ENCODE measurements at places on chromosomes 1 and 21.
A peak's percentile ranks its signal among the peaks of the same experiment; 100 is the strongest.

GRCh38 chr1:22163137-22163536, 20.2 kb upstream of the WNT4 start:
- no peak for DNase-seq

DNA sequence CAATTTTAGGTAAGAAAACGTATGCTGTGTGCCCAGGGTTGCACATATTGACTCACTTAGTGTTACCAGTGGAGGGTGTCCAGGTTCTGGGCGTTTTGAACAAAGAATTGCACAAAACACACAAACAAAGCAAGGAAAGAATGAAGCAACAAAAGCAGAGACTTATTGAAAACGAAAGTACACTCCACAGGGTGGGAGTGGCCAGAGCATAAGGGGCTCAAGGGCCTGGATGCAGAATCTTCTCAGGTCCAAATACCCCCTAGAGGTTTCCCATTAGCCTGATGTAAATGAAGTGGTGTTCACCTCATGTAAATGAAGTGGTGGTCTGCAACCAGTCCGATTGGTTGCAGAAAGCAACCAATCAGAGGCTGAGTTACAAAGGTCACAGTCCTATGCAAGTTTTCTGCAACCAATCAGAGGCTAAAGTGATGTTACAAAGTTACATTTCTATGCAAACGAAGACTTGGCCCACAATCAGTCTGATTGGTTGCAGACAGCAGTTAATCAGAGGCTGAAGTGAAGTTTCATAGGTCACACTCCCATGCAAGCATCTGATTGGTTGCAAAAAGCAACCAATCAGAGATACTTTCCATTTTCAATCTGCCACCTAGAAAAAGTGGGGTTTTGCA, 228.3 kb downstream of the ST6GALNAC3 start:
- DNase-seq = no peak

DNA sequence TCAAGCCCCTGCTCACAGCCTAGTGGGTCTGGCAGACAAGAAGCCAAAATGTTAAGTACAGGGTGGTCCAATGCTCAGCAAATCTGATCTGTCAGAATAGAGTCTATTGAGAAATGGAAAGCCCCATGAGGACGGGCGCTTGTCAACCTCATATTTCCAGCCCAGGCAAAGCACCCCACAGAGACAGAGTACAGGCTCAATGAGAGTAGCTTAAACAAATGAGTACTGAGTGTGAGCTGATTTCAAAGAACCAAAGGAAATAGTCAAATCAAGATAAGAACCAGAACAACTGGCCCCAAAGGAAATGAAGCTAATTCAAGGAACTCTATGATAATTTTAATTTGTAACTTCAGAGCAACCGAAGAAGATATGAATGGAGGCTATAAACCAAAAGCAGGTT, 44.6 kb upstream of the SLC30A1 start:
- DNase-seq = no peak

DNA sequence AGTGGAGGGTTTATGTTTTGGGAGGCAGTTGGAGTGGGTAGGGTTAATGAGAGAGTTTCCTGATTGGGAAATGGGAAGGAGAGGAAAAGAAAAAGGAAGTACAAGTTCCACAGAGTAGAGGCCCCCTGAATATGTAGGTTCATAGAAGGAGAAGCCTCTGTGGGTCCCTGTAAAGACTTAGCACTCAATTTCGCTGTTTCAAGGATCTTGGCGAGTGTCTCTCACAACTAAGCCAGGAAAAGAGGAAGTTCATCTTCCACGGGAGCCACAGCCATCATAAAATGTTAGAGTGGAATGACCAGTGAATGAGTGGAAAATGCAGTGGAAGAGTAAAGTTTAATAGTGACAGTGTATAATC, 17.4 kb upstream of the DPYD start:
- no peak for DNase-seq

DNA sequence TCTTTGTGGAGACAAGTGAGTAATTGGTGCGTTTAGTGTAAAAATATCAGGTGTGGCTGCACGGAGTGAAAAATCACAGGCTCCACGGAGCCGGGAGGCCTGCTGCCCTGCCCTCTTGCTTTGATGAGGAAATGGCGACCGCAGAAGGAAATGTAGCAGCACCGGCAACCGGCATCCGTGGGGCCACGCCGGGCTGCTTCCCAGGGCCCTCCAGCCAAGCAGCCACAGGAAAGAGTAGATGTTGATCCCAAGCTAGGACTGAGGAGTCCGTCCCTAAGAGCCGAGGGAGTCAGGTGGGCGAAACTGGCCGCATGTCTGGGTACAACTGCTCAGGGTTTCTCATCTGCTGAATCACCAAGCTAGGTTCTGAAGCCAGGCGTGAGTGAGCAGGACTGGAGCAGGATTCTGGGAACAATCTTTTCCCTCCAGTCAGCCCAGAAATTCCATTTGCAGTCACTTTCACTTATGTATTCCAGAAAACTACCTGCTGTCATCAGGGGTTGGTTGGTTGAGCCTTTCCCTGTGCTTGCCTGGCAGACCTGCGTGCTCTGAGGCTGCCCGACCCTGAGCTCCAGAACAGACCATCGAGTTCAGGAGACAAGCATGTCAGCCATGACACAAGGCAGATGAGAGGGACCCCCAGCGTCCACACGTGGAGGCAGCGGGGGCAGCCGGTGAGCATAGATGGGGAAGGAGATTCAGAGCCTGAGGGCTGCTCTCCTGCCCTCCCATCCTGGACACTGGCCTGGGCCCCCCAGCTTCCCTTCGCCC, 5.8 kb upstream of the ITGB2 start:
- DNase-seq = no peak

GRCh38 chr1:89855413-89856123, 34.7 kb downstream of the LRRC8D start:
- no peak for DNase-seq

DNA sequence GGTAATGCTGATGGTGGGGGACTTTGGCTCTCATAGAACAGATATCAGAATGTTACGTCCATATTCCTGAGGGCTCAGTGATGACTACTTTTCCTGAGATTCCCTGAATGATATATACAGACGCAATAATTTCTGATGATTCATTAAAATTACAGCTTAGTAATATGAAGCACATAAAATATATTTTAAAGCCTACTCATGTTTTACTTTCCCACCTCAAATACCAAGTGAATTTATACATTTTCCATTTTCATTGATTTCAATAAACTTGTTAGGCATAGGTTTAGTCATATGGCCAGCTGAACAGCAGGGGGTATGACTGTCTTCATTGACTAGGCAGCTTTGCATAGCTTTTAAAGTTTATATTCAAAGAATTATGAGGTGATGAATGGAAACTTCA, 26.2 kb upstream of the PDC start:
- DNase-seq = no peak

GRCh38 chr1:22815421-22816066, 104.9 kb downstream of the EPHB2 start:
- peak; percentile 44 for DNase-seq

- DNase-seq = no peak
These were observed 16.8 kb downstream of the RRP1 start for GRCh38 chr21:43806017-43806710.

DNA sequence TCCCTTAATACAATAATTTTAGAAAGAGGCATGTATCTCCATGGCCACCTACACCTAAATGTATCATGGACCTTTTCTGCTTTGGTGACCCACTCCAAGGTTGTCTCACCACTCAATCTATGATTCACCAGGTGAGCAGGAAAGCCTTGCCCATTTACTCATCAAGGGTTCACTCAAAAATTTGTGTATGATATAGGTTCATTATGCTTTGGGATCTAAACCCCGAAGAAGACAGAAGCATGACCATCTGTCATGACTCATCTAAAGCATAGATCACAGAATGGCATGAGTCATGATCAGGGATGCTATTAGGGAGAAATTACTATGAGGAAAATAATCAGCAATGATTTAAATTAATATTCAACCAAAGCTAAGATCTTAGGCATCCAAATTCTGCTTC, 38.5 kb downstream of the PYHIN1 start:
- no peak for DNase-seq

- DNase-seq = no peak
These were observed 20.7 kb upstream of the WNT4 start for GRCh38 chr1:22163564-22163963.

GRCh38 chr1:208278638-208279037, 34.5 kb upstream of the PLXNA2 start:
- DNase-seq = no peak

GRCh38 chr21:14382486-14382834, 486 bp downstream of the HSPA13 start:
- peak; percentile 19 for DNase-seq

DNA sequence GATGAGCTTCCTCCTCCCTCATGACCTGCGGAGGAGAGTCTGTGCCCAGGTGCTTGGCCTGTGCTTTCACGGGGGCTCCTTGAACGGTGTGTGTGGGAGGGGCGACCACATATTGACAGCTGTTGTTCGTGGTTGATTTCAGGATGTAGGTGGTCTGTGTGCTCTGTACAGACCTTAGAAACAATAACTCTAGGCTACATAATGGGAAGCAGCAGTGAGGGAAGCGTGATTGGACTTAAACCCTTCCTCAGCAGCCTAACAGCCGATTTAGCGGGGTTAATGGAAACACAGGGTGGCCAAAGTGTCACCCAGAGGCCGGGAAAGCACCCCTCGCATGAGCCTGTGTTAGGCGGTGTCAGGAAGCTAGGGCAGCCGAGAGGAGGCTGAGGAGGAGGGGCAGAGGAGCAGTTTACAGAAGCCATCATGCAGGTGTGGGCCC, 56.0 kb downstream of the TBCE start:
- DNase-seq = no peak

GRCh38 chr21:35086357-35086756, 37.3 kb upstream of the RUNX1 start:
- DNase-seq = no peak

- DNase-seq = no peak
These were observed 86.2 kb downstream of the RIPK4 start for GRCh38 chr21:41680444-41681347.

- no peak for DNase-seq
These were observed 3.9 kb upstream of the ARHGAP30 start for GRCh38 chr1:161073474-161074121.

GRCh38 chr1:27952147-27952546, 7.6 kb upstream of the XKR8 start:
- DNase-seq = no peak

GRCh38 chr1:168608796-168609715, 32.7 kb downstream of the XCL1 start:
- DNase-seq = no peak

DNA sequence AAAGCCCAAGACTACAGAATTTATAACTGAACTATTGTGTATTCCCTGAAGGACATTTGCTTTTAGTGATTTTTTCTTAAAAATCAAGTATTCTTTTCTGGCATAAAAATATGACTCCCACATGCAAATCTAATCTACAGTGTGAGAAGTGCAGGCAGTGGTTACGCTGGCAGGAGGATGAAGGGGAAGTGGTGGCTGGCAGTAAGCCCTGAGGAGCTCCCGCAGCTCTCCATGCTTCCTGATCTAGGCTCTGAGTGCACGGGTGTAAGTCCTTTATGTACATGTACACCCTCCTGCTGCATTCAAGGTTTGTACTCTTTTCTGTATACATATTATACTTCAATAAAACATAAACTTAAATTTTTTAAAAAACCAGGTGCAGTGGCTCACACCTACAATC, 67.5 kb upstream of the PRDX6 start:
- DNase-seq = no peak

DNA sequence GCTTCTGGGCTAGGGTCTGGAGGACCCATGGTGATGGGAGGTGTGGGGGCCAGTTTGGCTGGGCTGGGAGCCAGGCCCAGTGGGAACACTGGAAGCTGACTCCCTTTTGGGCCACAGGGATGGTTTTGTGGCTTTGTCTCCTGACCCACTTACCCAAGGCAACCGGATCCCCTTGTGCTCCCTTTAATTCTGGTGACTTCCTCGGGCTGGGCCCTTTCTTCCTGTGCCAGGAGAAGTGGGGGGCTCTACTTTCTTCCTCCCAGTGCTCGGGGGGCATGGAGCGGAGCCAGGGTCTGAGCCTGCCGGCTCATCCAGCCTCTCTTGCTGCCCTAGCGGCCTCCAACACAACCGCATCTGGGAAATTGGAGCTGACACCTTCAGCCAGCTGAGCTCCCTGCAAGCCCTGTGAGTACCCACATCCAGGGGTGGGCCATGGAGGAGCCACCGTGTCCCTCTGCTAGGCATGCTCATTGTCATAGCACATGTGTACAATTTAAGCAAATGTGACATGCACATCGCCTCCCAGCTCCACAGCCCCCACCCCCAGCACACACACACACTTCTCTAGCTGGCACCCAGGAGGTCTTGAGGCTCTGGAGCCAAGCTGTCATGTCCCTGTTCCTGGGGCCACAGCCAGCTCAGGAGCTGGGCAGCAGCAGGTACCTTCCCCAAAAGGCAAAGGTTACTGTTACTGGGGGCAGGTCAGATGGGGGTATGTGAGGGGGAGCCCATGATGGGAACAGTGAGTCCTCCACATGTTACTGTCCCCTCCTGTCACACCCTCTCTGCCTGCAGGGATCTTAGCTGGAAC, 35.0 kb downstream of the UBE2T start:
- DNase-seq = peak; percentile 10

- DNase-seq = no peak
These were observed 89.3 kb downstream of the PHTF1 start for GRCh38 chr1:113669988-113670387.

GRCh38 chr1:37038227-37039093, 4.1 kb upstream of the GRIK3 start:
- DNase-seq = peak; percentile 33

GRCh38 chr1:246791303-246791918, 67.2 kb downstream of the SCCPDH start:
- DNase-seq = no peak

- no peak for DNase-seq
These were observed 110.5 kb downstream of the ZNF644 start for GRCh38 chr1:90911353-90911752.

DNA sequence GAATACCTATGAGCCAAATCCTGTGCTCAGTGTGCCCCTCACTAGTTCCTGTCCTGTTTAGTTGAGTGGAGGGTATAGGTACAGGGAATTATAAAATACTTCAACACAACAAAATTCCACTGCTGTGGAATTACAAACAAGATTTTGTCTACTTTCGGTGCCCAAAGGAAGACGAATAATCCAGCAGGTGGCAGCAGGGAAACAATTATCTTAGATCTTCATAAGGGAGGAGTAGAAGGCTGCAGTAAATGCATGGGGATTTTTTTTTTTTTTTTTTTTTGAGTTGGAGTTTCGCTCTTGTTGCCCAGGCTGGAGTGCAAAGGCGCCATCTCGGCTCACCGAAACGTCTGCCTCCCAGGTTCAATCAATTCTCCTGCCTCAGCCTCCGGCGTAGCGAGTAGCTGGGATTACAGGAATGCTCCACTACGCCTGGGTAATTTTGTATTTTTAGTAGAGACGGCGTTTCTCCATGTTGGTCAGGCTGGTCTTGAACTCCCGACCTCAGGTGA, 2.0 kb upstream of the PIP5K1A start:
- DNase-seq = no peak

DNA sequence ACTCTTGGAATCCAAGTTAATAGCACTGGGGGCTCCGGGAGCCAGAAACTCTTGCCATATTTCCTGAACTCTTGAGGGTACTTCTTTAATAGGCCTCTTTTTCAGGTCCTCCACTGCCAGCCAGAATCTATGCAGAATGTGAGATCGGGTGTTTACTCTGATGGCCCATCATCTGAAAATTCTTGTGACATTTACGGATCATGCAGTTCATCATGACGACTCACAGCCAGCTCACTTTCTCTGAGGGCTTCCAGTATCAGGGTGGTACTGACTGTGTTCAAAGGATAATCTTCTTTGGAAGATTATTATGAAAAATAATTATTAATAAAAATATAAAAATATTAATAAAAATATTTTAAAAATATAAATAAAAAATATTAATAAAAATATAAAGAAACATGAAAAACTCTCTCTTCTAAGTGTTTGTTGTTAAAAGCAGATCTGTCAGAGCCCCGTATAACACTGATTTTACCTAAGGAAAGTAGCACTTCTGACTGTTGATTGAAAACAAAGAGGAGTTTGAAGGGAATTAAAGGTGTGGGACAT, 194.3 kb upstream of the GREM2 start:
- DNase-seq = no peak
